Fibroblast of lung (primary cell): ENCODE measurements at places on chromosomes 12 and 14.

- H3K4me3 ChIP-seq: no peak overlapping the region
- peak; percentile 28 for DNase-seq
- H3K4me1 ChIP-seq: peaks cover 10% of the 10 kb centered on the region
- no peaks in the 10 kb centered on the region for H3K36me3 ChIP-seq
- no peak overlapping the region for H3K27ac ChIP-seq
Measured at GRCh38 chr12:5094551-5094950, 50.9 kb downstream of the KCNA5 start.

DNA sequence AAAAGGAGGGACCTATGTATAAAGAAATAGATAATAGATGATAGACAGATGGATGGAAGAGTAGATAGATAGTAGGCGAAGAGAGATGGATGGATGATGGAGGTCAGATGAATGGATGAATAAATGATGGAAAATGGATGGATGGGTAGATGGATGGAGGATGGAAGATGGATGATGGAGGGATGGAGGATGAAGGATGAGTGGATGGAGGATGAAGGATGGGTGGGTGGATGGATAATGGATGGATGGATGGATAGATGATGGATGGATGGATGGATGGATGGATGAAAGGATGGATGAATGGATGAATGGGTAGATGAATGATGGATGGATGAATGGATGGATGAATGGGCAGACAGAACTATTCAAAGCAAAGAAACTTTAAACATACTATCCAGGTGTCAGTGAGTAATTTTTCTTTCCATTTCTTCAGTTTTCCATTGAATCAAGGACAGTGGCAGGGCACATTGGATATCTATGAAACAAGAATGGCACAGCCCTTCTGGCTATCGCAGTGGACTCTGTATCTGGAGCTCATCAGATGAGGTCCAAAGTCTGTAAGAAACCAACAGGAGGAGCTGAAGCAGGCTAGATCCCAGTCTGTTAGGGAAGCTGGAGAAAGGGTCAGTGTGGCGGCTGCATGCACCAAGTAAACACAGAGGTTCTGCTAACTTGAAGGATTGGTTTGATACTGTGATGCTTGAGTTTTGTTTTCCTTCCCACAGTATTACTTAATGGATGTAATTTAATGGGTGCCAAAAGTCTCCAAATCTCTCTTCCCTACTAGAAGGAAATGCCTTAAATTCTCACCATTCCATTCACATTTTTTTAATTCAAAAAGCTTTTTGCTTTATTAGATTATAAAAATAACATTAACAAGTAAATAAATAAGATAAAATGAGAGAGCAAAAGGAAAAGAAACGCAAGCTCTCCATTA lies 18.1 kb upstream of the MED13L start:
- H3K4me3 ChIP-seq: no peak overlapping the region
- no peaks in the 10 kb centered on the region for H3K27me3 ChIP-seq
- H3K27ac ChIP-seq: no peak overlapping the region
- H3K36me3 ChIP-seq: no peaks in the 10 kb centered on the region
- H3K4me1 ChIP-seq: peaks cover 5% of the 10 kb centered on the region

- no peak overlapping the region for H3K27ac ChIP-seq
- H3K4me1 ChIP-seq: no peaks in the 10 kb centered on the region
Measured at GRCh38 chr12:65986047-65986446, 144.5 kb downstream of the LLPH start.

- H3K36me3 ChIP-seq: no peaks in the 10 kb centered on the region
- H3K4me3 ChIP-seq: no peak overlapping the region
- no peaks in the 10 kb centered on the region for H3K4me1 ChIP-seq
Measured at GRCh38 chr12:48336061-48336460, 14.7 kb downstream of the ZNF641 start.

GRCh38 chr14:65180725-65181025 lies 78.4 kb upstream of the MAX start:
- H3K27me3 ChIP-seq: no peaks in the 10 kb centered on the region
- H3K36me3 ChIP-seq: no peaks in the 10 kb centered on the region
- no peak for DNase-seq
- H3K27ac ChIP-seq: no peak overlapping the region
- no peak overlapping the region for H3K4me3 ChIP-seq

DNA sequence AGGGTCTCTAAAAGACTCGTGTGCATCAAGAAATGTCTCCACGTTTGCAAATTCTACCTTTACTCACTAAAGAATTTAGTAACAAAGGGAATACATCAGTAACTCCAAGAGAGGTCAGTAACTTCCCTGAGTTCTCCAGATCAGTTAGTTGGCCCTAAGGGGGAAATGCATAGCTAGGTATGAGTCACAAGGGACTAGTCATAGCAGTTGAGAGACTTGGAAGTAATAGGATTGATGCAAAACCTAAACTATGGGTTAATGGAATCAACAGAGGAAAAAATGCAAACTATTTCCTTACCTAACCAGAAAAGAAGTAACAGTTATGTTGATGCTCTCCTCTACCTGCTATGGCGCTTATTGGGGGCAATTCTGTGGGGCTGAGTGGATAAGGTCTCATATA lies 148.8 kb upstream of the GARIN6 start:
- no peaks in the 10 kb centered on the region for H3K4me1 ChIP-seq
- H3K36me3 ChIP-seq: no peaks in the 10 kb centered on the region
- no peak overlapping the region for H3K27ac ChIP-seq
- no peaks in the 10 kb centered on the region for H3K27me3 ChIP-seq
- no peak overlapping the region for H3K4me3 ChIP-seq
- peak; percentile 94 for DNase-seq

DNA sequence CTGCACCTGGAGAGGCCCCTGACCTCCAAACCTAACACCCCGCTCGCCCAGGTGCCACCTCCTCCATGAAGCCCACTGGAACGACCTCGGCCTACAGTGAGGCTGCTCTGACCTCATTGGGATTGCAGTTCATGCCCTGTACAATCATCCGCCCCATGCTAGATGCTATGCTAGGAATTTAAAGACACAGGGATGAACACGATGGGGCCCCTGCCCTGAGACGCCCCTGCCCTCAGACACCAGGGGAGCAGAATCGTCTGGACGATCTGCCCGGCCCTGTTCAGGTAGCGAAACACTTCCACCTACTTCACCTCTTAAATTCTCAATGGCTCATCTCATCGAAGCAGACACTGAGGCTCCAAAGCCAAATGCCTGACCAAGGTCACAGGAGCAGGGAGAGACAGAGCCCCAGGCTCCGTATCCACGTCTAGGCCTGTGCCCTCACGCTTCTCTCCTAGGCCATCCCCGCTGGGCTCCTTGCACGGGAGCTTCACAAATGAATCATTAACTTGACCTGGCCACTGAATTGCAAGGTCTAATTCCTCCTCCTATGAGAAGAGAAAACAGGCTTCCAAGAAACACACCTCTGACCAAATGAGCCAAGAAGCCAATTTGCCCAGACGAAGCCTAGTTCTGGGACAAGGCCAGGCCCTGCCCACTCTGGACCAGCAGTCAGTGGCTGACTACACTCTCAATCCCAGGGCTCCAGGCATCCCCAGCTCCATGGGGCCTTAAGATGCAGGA lies 35.2 kb downstream of the SCARB1 start:
- no peak for DNase-seq
- H3K36me3 ChIP-seq: no peaks in the 10 kb centered on the region
- peak overlapping the region; percentile 66 for H3K27ac ChIP-seq

GRCh38 chr14:63212776-63213500 lies 8.7 kb downstream of the RHOJ start:
- no peak overlapping the region for H3K27ac ChIP-seq
- no peak overlapping the region for H3K4me3 ChIP-seq
- DNase-seq: no peak
- no peaks in the 10 kb centered on the region for H3K36me3 ChIP-seq
- no peaks in the 10 kb centered on the region for H3K4me1 ChIP-seq

- no peak overlapping the region for H3K27ac ChIP-seq
- no peaks in the 10 kb centered on the region for H3K36me3 ChIP-seq
- H3K4me1 ChIP-seq: no peaks in the 10 kb centered on the region
- no peak overlapping the region for H3K4me3 ChIP-seq
Measured at GRCh38 chr14:94970941-94971730, 186.2 kb downstream of the DICER1 start.

DNA sequence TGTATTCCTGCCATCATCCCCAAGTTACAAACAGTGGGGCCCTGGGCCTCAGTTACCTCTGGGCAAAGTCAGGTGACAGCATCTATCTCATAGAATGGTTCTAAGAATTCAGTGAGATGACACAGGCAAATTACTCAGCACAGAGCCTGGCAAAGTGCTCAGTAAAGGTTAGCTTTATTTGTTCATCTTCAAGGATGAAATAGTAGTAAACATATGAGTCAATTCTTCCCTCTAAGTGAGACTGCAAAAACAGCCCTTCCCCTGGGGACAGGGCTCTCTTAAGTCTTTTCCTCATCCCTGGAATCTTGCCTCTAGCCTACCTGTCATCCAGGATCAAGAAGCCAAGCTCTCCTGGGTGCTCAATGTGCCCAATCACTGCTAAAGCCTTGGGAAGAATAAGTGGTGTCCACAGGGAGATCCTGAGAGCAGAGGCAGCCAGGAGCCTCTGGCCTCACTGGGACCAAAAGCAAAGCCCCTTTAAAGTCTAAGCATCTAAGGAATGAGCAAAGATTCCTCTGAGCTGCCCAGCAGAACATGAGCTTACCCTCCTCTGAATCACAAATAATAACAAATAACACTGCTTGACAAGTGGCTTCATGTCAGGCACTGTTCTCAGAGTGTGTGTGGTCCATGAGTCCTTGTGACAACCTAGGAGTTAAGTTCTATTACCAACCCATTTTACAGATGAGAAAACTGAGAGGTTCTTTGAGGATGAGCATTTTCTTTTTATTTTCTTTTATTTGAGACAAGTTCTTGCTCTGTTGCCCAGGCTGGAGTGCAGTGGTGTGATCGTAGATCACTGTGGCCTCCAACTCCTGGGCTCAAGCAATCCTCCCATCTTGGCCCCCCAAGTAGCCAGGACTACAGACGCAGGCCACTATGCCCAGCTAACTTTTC lies 12.1 kb downstream of the NUAK1 start:
- H3K4me3 ChIP-seq: no peak overlapping the region
- peaks cover 2% of the 10 kb centered on the region for H3K27me3 ChIP-seq
- DNase-seq: peak; percentile 58
- H3K4me1 ChIP-seq: peaks cover 6% of the 10 kb centered on the region
- no peaks in the 10 kb centered on the region for H3K36me3 ChIP-seq

DNA sequence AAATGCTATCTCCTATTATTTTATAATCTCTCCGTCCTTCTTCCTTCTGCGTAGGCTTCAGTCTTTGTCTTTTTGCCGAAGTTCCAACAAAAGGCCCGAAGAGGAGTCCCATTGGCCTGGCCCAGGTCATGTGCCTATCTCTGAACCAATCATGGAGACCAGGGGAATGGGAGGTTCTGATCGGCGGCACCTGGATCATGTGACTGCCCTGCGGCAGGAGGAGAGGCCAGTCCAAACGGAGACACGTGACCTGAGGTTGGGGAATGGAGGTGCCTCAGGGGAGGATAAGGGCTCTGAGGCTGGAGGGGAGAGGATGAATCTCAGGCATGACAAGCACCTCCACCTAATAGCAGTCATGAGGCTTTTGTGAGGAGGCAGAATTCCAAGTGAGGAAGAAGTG lies 86.0 kb downstream of the AACS start:
- DNase-seq: no peak
- H3K4me3 ChIP-seq: no peak overlapping the region
- H3K4me1 ChIP-seq: no peaks in the 10 kb centered on the region
- no peaks in the 10 kb centered on the region for H3K36me3 ChIP-seq
- H3K27ac ChIP-seq: no peak overlapping the region

- no peak overlapping the region for H3K27ac ChIP-seq
- DNase-seq: no peak
- H3K4me3 ChIP-seq: no peak overlapping the region
- H3K4me1 ChIP-seq: no peaks in the 10 kb centered on the region
- peaks cover 10% of the 10 kb centered on the region for H3K36me3 ChIP-seq
- no peaks in the 10 kb centered on the region for H3K27me3 ChIP-seq
Measured at GRCh38 chr14:101900253-101900652, 64.1 kb upstream of the DYNC1H1 start.

GRCh38 chr14:75967866-75968265 lies 13.9 kb downstream of the TGFB3 start:
- H3K27me3 ChIP-seq: no peaks in the 10 kb centered on the region
- H3K4me3 ChIP-seq: no peak overlapping the region
- H3K27ac ChIP-seq: no peak overlapping the region
- no peaks in the 10 kb centered on the region for H3K36me3 ChIP-seq

DNA sequence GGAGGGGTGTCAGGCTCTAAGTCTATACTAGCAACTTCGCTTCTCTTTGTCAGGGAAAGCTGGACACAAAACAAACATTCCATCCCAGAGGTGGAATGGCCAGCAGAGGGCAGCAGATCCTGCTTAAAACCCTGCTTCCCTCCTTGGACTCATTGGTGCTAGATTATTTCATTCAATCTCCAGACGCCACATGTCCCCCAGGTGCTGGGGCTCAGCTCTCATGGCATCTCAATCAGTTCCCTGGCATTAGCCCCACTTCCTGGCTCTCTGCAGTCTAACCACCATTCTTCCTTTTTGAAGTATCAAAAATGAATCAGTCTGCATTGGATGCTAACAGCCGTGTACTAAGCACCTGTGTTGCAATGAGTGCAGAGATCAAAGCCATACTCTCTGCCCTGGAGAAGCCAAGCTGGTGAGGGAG lies 8.1 kb upstream of the PPP1R1A start:
- H3K4me1 ChIP-seq: no peaks in the 10 kb centered on the region
- no peaks in the 10 kb centered on the region for H3K36me3 ChIP-seq
- peak; percentile 41 for DNase-seq
- peaks cover 3% of the 10 kb centered on the region for H3K27me3 ChIP-seq

DNA sequence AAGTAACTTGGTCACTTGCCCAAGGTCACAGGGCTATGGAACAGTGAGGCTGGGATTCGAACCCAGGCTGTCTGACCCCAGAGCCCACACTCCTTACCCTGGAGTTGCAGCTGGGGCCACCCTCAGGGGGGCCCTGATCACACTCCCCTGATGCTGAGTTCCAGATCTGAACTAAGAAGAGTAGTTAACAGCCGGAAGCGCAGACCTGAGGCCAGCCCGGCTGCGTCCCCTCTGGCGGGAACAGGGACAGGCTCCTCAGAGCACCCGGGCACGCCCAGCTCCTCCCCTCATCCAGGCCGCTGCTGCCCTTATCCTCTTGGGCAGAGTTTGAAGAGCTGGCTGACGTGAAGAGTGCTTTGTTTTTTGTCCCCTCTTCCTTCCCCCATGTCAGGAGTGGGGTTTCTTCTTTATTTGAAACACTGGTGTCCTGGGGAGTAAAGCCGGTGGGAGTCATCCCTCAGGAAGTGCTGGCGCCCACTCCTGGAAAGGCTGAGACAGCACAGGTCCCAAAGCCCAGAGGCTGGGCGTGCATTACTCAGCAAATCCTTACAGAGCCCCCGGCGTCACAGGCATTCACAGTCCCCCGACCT lies 8.7 kb downstream of the PHB2 start:
- H3K36me3 ChIP-seq: peaks cover 6% of the 10 kb centered on the region
- H3K27me3 ChIP-seq: no peaks in the 10 kb centered on the region
- peaks cover 4% of the 10 kb centered on the region for H3K4me1 ChIP-seq
- peak; percentile 63 for DNase-seq
- H3K27ac ChIP-seq: no peak overlapping the region
- H3K4me3 ChIP-seq: no peak overlapping the region

GRCh38 chr14:24075485-24076301 lies 4.3 kb downstream of the CPNE6 start:
- H3K27ac ChIP-seq: no peak overlapping the region
- no peaks in the 10 kb centered on the region for H3K36me3 ChIP-seq
- H3K27me3 ChIP-seq: peaks cover 18% of the 10 kb centered on the region
- H3K4me1 ChIP-seq: peaks cover under 1% of the 10 kb centered on the region

GRCh38 chr12:77615332-77615731 lies 215.4 kb upstream of the NAV3 start:
- no peak overlapping the region for H3K27ac ChIP-seq
- H3K36me3 ChIP-seq: no peaks in the 10 kb centered on the region
- no peaks in the 10 kb centered on the region for H3K4me1 ChIP-seq
- no peak overlapping the region for H3K4me3 ChIP-seq
- no peaks in the 10 kb centered on the region for H3K27me3 ChIP-seq
